AML-193 (cell line): ENCODE measurements at places on chromosomes 4 and X.

GRCh38 chr4:2075171-2075986 is 16.3 kb downstream of the NAT8L start:
- DNase-seq: no peak

GRCh38 chr4:52052475-52052780 is 1.3 kb downstream of the SPATA18 start:
- no peak for DNase-seq

DNA sequence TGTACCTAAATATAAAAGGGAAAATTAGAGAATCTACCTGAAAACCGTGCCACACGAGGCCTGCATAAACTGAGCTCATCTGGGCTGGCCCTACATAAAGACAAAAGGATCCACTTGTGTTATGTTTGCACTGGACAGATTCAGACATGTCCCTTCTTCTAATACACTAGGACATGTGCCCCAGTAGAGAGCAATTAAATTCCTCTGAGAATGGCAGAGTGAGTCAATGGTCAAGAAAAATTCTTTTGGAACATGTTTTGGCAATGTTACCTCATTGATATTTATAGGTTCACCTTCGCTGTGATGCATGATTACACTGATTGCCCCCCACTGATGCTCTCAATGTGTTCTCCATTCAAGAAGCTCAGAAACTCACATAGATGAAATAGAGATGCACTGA is 95.2 kb downstream of the MANBA start:
- DNase-seq: no peak

DNA sequence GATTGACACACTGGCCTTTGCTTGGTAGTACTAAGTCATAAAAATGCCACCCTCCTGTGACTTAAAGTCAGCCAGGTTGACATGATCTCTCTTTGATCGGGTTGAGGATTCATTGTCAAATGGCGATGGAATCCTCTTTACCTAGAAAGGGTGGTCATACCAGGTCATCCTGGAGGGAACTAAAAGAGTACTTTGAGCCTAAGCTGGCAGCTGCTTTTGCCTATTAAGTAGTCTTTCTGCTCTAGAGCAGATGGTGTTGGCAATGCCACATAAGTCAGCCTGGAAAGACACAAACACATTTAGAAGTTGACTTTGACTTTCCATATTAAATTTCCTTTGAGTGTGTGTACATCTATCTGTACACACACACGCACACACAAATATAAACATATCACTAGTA is 39.2 kb upstream of the C4orf54 start:
- no peak for DNase-seq

GRCh38 chr4:6480534-6481088 is 8.2 kb upstream of the PPP2R2C start:
- DNase-seq: no peak

- no peak for DNase-seq
These were observed 52.6 kb downstream of the DDX53 start for GRCh38 chrX:23052324-23052723.

DNA sequence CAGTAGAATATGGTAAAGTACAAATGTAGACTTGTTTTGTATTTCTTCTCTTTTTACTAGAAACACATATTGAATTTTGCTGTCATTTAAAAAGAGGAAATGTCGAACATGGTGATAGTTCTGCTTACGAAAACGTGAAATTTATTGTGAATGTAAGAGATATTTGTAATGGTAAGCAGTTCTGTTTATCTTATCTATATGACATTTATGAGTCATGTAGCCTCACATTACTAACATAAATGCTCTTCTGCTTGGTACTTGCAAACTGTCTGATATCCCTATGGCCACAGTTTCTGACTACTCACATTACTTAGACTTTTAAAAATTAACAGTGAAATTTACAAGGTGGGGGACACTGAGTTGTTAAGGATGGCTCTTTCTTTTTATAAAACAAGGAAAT is 57.9 kb downstream of the PASD1 start:
- no peak for DNase-seq

DNA sequence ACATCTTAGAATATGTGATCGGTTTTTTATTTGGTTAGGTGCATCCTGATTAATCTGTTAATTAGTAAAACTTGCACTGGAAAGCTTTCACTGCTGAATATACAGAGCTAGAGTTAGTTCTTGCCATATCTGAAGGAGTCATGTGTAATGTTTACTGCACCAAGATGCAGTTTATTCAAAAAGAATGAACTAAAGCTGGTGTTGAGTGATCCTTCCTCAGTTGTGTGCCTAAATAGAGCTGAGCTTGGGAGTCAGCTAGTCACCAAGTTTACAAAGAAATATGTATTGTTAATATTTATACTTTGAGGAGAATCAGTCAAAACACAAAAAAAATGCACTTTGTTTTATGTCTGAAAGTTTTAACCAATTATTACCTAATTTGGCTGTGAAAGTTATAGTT is 54.1 kb upstream of the FHDC1 start:
- no peak for DNase-seq

GRCh38 chrX:154426916-154427770 is 1.3 kb upstream of the ATP6AP1 start:
- DNase-seq: no peak

- no peak for DNase-seq
These were observed 621.8 kb upstream of the GALNT7 start for GRCh38 chr4:172546782-172547181.

DNA sequence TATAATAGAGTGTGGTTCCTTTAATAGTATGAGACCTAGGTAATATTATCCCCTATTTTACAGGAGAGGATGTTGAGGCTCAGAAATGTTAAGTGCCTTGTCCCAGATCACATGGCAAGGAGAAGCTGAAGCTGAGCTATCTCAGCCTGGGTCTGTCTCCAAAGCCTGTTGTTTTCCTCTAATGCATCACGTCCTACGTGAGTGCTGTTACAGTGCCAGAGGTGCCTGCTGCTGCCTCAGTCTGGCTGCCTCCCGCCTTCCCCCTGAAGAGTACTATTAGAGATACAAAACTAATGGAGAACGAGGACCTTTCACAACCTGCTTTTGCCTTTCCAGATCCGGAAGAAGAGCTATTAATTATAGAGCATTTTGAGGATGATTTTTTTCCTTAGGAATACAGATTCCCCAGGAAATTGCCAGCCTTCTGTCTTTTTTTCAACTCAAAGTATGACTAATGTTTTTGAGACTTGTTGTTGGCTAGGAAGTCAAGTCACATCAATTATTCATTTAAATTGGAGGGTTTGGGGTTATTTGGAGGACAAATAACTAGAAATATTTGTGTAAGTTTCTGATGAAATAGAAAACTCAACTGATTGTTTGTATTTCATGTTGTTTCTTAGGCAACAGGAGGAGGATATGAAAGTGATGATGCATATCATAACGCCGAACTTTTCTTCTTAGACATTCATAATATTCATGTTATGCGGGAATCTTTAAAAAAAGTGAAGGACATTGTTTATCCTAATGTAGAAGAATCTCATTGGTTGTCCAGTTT is 43.9 kb upstream of the MTMR1 start:
- DNase-seq: no peak

DNA sequence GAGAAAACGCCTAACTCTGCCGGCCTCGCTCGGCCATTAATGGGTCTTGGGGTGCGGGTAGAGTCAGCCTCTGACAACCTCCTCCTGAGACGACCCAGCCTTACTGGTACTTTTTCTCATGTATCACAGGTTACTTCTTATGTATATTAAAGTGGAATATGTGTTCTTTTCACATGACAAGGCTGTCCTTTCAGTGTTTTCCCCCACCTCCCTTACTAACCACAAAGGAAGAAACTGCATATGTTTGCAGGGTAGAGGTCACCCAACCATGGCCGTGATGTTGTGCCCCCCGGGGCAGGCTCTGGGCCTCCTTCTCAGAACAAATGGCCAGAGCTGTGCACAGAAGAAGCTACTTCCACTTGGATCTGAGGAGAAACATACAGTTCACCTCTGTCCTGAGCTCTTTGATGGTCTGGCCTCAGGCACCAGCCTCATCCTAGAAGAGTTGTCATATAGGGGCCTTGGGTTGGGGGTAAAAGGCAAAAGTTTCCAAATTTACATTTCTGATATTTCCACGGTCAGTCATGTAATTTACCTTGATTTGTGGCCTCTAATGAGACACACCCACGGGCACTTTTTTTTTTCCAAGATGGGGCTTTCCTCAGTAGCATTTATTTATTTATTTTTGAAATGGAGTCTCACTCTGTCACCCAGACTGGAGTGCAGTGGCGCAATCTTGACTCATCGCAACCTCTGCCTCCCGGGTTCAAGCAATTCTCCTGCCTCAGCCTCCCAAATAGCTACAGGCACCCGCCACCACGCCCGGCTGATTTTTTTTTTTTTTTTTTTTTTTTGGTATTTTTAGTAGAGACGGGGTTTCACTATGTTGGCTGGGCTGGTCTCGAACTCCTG is 1.9 kb downstream of the SOWAHD start:
- no peak for DNase-seq

GRCh38 chr4:27490315-27490714 is 629.7 kb downstream of the STIM2 start:
- no peak for DNase-seq

GRCh38 chrX:140817943-140818342 is 108.4 kb downstream of the LINC00632 start:
- no peak for DNase-seq

GRCh38 chr4:150181536-150181935 is 103.3 kb downstream of the DCLK2 start:
- DNase-seq: no peak

DNA sequence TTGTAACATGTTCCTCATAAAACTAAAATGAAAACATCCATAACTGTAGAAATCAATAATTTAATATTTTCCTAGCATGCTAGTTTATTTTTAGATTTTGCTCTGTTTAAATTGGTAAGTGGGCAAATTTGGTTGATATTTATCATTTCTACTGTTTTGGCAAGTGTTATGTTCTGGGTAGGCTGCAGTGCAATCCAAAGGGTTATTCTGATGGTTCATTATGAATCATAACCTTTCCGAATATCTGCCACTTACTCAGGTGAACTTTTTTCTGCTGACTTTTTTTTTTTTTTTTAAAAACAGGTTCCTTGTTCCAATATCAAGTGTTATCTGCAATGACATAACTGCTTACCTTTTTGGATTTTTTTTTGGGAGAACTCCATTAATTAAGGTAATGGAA is 52.0 kb downstream of the CDS1 start:
- no peak for DNase-seq

DNA sequence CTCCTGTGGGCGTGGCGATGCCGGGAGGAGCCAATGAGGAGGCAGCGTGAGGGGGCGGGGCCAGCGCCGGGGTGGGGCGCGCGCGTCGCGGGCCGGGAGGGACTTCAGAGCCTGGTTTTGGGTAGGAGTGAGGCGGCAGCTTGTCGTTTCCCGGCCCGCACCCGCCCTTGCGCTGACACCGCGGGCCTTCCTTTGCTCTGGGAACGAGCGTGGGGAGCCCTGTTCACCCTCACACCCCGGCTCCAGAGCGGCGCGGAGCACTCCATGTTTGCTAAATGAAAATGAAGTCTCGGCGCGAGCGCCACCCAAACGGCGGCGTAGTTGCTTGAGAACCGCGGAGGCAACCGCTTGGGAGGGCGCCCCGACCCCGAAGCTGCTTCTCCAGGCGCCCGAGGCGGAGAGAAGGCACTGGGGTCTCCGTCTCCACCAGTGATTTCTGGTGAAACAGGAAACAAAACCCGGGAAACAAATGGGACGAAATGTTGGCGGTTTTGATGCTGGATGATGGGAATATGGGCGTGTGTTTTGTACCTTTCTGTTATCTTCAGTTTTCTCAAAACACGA is 497 bp upstream of the GRPEL1 start:
- DNase-seq: no peak

DNA sequence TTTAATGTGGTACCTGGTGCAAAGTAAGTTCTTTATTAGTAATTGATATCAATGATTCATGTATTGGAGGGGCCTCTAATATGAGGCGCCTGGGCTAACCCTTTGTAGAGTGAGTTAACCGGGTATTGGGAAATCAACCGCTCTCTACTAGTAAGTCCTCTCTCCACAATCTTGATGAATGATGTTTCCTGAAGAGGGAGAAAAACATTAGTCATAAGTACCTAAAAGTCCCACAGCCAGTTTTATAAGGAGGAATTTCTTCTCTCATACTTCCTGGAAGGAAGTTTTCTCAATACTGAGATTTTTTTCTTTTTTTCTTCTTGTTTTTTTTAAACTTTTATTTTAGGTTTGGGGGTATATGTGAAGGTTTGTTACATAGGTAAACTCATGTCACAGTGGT is 62.3 kb downstream of the AGTR2 start:
- no peak for DNase-seq

DNA sequence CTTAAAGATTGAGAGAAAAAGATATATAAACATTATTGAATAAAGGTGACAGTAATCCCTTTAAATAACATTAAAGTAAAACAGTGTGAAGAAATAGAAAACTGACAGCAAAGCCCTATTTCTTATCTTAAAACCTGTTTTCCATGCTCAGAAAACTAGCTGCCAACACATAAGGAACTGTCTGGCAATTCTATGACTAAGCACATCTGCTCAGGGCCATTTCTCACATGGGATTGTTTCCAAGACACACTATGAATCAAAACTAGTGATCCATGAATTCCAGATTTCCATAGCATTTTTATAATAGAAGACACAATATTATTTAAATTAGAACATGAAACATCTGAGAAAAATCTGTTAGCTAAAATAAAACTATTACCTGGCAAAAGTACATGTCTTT is 113.4 kb downstream of the SCLT1 start:
- DNase-seq: no peak

GRCh38 chr4:124685851-124686250 is 26.7 kb downstream of the ANKRD50 start:
- no peak for DNase-seq

DNA sequence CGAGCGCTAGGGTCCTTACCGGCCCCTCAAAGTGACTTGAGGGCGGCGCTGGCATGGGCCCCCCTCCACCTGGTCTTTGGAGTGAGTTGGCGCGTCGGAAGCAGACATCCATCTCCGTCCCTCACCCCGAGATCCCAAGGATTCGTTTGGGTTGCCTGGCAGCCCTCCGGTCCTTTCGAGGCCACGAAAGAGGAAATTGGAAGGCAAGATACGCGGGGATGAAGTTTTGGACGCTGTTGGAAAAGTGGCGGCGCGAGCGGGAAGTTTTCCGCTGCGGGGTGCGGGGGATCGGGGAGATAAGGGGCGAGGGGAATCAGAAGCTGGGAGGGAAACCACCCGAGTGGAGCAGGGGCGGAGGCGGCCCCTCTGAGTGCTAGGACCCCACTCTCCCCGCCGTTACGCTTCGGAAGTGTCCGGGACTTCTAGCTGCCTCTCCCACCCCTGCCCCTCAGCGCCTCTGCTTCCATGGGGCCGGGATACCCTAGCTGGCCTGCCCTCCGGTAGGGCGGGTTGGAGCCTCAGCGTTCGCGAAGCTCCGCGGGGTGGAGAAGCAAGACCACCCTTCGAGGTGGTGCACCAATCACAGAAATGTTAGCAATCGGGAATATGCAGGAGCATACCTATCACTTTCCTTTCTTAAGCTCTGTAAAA is 57.8 kb downstream of the FRMPD3 start:
- no peak for DNase-seq

DNA sequence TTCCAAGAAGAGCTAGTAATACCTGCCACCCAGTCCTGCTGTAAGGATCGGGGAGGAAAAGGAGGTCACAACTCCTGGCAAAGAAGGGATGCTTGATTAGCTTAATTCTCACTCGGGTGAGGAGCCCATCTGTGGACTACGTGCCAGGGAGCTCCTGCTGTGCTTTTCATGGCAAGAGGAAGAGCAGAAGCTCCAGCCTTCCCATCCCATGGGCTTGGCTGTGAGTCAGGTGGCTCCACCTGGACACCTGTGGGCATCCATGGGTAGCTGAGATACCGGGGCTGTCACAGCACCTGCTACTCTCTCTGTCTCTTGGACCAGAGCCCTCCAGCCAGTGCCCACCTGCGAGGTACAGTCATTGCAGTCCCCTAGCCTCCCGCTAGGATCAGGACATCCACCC is 18.0 kb downstream of the CLNK start:
- no peak for DNase-seq

GRCh38 chrX:71103110-71103983 is 3.2 kb downstream of the CXorf65 start:
- DNase-seq: peak; percentile 6
